SK-N-SH (cell line): ENCODE measurements at places on chromosomes 4 and X.
A peak's percentile ranks its signal among the peaks of the same experiment; 100 is the strongest.

GRCh38 chr4:95421869-95422268 lies 126.9 kb downstream of the UNC5C start:
- no peak for DNase-seq

DNA sequence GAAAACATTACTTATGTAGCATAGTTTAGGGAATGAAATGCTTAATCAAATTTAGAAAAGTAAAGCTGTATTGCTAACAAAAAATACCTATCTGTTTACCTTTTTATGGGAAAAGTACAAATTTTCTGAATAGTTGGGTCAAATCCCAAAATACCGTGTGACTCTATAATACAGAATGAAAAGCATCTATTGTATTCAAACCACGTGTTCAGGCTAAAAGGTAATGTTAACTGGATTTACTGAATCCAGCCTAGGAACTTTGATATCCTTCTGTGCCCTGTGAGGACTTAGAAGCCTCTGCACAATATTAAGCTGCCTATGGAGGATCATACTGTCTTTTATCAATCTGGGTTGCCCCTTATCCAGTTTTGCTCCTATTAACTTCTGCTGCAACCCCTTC lies 36.3 kb upstream of the AGA start:
- DNase-seq: no peak

DNA sequence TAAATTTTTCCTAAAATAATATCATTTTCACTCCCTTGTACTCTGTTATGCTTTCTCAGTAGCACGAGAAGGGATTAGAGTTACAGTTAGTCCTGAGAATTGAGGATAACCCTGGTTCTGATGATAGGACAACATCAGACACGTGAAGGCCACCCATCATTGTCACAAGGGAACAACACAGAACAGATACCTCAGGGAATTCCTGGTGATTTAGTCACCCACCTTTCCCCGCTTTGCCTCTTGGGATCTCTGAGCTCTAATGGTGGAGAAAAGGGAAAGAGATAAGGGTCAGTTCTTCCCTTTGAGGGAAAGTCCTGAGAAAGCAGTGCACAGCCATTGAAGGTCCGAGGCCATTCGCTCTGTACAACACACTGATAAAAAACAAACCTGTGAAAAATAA lies 112.3 kb upstream of the GALNT7 start:
- no peak for DNase-seq

GRCh38 chr4:99679204-99679603 lies 21.6 kb upstream of the C4orf54 start:
- no peak for DNase-seq

- DNase-seq: no peak
Observed at GRCh38 chrX:37692918-37693317, 7.3 kb downstream of the XK start.

DNA sequence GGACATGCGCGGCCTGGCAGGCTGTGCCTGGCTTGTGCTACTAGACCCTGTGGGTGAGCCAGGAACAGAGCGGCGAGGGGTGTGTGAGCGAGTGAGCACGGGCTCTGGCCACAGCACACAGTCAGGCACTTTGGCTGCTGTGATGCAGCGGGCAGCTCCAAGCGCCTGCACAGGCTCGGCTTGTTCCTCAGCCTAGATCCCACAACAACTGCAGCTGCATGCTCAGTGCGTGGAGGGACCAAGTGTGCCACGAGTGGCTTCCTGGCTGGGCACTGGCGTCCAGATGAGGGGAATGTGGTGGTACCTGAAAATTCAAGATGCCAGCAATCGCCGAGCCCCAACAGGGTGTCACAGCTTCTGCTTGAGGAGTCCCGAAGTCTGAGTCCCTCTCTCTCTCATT lies 1056.6 kb downstream of the RAPGEF2 start:
- no peak for DNase-seq

DNA sequence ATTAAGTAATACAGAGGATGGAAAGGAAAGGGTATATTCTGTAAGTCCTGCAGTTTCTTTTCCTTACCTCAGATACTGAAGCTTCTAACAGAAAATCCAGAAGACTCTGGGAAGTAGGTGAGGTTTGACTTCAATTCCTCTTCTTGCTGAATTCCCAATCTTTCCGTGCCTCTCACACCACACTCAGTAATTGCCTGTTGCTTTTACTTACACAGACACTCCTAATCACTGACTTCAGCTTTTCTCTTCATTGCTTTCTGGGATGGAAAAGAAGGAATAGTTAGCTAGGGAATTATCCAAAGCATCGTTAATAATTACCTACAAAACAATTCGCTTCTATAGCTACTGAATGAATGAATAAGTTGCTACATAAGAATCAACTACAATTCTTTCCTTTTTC lies 163.6 kb downstream of the FBXO8 start:
- no peak for DNase-seq

DNA sequence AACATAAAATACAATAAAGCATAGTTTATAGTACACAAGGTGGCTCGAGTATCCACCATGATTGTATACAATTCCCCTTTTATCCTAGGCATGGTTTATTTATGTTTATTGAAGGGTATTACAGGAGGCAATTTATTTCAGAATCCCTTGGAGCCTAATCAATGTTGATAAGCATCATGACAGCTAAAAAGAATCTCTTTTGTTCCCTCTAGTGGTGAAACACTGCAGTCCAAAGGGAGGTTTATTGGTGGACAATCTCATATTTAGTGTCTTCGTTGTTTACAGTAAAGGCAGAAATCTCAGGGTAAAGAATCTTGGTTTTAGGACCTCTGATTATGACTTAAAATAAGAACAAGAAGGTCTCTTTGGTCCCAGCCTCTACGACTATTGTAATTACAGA lies 1712.5 kb downstream of the C4orf33 start:
- peak; percentile 7 for DNase-seq

DNA sequence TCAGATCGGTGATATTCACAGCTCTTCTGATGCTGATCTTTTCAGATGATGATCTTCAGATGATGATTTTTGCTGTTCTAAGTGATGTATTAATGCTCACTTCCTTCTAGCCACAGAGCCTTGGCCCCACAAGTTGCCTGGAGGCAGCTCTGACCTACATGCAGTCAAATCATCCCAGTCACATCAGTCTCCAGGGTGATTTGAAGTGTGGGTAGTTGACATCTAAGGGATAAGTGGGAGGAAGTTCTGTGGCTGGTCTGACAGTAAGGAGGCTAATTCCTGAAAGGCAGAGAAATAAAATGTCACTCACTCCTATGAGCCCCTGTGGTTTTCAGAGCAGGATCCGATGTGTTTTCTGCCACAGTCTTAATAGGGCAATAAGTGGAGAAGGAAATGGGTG lies 79.8 kb upstream of the RPL34 start:
- DNase-seq: no peak

- no peak for DNase-seq
Observed at GRCh38 chrX:27619975-27620374, 29.8 kb downstream of the DCAF8L2 start.

GRCh38 chrX:3191201-3191600 lies 149.9 kb downstream of the ARSF start:
- no peak for DNase-seq

DNA sequence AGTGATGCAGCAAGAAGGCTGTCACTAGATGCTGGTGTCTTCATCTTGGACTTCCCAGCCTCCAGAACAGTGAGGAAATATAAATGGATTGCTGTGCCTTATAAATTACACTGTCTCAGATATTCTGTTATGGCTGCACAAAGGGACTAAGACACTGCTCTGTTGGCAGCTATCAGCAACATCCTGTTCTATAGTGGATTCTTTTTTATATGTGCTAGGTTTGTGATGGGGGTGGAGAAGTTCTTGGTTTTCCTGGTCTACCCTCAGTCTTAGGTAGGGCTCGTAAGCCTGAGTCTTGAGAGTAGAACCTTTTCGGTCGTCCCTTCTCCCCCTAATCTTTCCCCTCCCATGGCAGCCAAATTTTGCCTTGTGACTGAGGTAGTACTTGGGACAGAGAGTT lies 17.3 kb downstream of the STIM2 start:
- DNase-seq: no peak

- DNase-seq: no peak
Observed at GRCh38 chr4:183335369-183335940, 13.2 kb upstream of the CLDN24 start.

- no peak for DNase-seq
Observed at GRCh38 chr4:139910106-139910505, 243.9 kb downstream of the MAML3 start.

DNA sequence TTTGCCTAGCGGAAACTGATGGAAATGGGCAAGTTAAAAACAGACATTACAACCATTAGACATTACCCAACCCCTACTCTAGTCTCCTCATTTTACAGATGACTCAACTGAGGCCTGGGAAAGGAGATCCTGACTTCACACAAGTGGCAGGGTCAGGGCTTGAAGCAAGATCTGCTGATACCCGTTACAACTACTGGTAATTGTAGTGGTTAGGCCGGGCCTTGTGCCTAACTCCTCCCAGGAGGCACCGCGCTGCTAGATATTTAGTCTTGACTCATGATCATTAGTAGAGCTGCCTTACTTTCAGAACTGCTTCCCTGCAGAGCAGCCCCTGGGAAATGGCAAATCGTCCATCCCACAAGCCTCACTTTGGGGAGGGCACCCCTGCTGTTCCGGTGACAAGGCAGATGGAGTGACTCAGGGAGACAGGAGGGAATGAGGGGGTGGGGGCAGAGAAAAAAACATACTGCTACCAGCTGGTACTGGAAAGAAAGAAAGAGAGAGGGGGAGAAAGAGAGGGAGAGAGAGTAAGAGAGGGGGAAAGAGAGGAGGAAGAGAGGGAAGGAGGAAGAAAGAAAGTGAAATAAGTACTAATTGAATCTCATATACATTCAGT lies 12.2 kb downstream of the ARHGEF6 start:
- DNase-seq: peak; percentile 20

DNA sequence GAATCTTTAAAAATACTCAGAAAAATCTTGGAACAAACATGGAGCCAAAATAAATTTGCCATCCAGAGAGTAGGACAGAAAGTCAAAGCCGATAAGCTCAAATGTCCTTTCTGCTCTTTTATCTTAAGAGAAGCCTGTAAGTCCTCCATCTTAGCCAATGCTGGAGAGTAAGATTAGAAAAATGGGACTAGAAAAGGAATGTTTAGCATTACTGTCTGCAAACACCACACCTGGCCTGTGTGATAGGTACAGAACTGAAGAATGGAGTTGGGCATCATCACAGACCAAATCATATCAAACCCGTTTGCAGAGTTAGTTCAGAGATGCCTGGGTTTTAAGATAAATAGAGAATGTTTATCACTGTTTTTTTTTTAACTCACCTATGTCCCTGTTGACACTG lies 10.5 kb upstream of the SLC39A8 start:
- DNase-seq: no peak

- DNase-seq: peak; percentile 56
Observed at GRCh38 chr4:182724414-182724813, 192.8 kb downstream of the DCTD start.

DNA sequence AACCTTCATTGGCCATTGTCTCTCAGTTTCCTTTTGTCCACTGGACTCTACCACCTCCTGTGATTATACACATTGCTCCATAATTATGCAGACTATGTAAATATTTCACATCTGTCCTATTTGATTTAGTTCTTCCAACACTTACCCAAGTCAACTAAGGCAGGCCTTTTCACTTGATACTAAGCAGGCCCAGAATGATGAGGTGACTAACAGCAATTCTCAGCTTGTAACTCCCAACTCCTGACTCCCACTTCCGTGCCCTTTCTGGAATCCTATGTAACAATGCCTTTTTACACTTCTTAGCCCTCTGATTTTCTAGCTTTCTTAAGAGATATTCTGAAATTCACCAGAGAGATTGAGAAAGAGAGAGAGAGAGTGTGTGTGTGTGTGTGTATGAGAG lies 6.6 kb downstream of the PAK3 start:
- no peak for DNase-seq

- DNase-seq: no peak
Observed at GRCh38 chrX:11209798-11210414, 83.3 kb upstream of the AMELX start.

DNA sequence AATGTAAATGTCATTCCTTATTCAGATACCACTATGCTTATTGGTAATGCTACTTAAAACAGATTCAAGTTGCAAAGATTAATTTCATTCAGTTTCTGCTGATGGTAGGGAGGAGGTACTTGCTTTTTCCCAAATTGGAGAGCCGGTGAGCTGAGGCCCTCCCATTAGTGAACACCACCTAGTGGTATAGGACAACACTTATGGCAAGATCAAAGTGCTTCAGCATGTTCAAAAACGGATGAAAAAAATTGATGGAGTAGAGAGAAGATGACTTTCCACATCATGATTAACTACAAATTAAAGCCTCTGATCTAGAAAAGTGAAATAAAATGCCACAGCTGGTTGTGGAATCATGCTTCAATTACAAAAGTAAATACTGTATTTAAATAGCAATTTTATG lies 112.9 kb downstream of the MBNL3 start:
- DNase-seq: no peak

DNA sequence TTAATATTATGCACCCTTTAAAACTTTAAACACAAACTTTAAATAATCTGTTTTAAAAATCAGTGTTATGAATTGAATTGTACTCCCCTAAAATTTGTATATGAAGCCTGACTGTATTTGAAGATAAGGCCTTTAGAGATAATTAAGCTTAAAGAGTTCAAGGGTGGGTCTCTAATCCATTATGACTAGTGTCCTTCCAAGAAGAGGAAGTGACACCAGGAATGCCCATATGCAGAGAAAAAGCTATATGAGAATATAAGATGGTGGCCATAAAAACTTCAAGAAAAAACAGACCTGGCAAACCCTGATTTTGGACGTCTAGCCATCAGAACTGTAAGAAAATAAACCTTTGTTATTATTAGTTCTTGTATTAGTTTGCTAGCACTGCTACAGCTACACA lies 29.0 kb downstream of the UGT2A2 start:
- no peak for DNase-seq

- no peak for DNase-seq
Observed at GRCh38 chr4:26583538-26583864, 383 bp upstream of the TBC1D19 start.

GRCh38 chrX:11960031-11960430 lies 178.2 kb upstream of the FRMPD4 start:
- no peak for DNase-seq

DNA sequence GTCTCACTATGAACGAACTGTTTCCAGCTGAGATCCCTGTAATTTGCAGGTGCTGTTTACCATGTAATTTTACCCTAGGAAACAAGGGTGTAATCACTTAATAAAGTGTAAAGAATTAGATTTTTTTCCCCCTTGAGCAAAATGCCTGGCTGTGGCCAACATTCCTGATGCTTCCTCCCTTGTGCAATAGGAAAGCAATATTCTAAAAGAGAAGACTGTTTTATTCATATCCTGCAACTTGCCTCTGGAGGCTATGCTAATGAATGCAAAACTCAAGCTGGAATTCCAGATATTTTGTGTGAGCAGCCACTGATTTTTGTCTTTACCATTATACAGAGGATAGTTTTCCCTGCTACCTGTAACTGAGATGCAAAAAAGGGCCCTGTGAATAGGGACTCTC lies 98.0 kb downstream of the AWAT2 start:
- DNase-seq: no peak

DNA sequence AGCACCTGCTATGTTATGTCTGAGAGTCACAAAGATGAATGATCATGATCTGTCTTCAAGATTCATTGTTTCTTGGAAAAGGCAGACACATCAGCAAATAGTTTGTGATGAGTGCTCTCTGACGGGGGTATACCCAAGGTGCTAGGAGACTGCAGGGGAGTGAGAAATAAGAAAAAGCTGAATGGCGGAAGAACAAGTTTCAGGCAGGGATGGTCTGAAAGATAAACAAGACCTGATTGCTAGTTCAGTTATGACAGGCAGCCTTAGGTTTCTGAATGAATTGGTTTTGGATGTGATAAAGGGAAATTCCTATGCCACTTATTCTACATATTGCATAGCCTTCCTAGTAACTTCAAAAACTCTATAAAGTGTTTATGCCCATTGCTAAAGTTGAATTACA lies 327.0 kb upstream of the DKK2 start:
- DNase-seq: no peak
